ENCODE measurements at places on chromosomes 12 and 14.

- no peak for DNase-seq
Observed at GRCh38 chr12:113014565-113014964, 36.2 kb downstream of the OAS2 start.

GRCh38 chr12:120229487-120230325, 28.8 kb upstream of the RPLP0 start:
- DNase-seq: no peak

GRCh38 chr12:54053751-54054741, at the start of gene HOXC4:
HOXC4 (plus strand) TSS chr12:54053835; CDS start chr12:54053923, 88 bp downstream.
- DNase-seq: peak; percentile 69

- DNase-seq: peak; percentile 9
Observed at GRCh38 chr14:103561381-103562178, 877 bp downstream of the BAG5 start.

DNA sequence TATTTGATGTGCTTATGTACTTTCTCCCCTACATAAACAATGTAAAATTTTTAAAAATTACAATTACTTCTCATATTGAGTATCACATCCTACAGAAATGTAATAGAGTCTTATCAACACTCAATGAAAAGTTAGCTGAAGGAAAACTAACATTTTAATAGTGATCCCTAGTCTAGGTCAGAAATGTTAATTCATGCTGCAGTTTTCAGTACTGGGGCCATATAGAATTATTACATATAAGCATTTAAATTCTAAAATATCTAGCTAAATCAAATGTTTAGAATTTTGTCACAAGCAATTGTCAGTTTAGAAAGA, 37.8 kb downstream of the SLC6A15 start:
- no peak for DNase-seq

GRCh38 chr12:126883697-126884096, 1383.3 kb upstream of the TMEM132C start:
- DNase-seq: no peak

- no peak for DNase-seq
Observed at GRCh38 chr12:96130396-96131059, 63.6 kb upstream of the ELK3 start.

- no peak for DNase-seq
Observed at GRCh38 chr12:80222261-80222660, 122.9 kb downstream of the OTOGL start.

DNA sequence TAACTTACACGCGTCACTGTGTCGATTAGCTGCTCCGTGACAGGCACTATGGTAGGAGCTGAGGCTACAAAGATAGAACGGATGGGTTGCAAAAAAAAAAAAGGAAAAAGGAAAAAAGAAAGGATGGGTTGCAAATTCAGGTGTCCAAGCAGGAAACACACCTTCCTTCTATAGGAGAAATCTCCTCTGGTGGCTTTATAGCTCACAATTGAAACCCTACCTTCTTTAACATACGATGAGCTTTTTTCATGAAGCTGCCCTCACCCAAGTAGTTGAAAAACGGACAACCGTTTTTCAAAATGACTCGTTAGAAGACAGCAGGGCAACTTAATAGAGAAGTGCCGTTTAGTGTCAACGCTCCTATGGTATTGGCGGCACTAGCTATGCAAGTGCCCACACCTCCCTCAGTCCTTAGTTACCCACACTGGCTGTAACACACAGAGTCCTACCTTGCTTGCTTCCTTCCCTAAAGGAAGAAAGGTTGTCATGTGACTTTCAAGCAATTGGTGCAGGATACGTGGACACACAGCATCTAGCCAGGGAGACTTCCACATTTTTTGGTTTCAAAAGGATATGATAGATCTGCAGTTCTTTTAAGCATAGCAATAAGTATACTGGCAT, 682 bp upstream of the TRIP11 start:
- peak; percentile 42 for DNase-seq

DNA sequence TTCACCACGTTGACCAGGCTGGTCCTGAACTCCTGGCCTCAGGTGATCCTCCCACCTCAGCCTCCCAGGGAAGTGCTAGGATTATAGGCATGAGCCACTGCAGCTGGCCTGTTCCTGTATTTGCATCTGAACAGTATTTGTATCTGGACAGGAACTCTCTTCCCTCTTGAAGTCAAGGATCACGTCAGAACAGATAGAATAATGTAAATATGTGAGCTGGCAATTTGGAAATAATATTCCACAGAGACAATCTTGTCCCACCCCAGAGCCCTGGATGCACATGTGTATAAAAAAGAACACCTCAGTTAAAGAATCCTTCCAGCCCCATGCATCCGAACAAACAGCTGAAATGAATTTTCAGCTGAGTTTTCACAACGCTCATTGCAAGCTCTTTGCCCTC, 118.3 kb downstream of the VEZT start:
- DNase-seq: no peak

- DNase-seq: no peak
Observed at GRCh38 chr12:76720068-76720467, 43.8 kb upstream of the ZDHHC17 start.

DNA sequence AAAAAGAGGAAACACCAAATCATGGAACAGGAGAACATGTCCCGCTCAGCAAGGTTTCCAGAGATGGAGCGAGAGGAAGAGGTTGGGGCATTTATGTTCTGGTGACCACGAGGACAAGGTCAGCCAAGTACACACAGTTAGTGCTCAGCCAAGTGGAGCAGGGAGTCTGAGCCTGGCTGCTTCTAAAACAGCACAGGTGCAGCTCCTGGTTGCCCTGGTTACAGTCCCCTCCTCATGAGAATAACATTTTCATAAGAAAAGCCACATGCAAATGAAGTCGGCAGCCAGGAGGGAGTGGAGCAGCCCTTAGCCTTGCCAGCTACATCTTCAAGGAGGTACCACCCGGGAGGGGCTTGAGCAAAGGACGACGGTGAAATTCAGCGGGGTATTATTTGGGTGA, 81.8 kb downstream of the NOS1 start:
- no peak for DNase-seq

GRCh38 chr12:41530441-41530840, 342.3 kb downstream of the PDZRN4 start:
- no peak for DNase-seq

DNA sequence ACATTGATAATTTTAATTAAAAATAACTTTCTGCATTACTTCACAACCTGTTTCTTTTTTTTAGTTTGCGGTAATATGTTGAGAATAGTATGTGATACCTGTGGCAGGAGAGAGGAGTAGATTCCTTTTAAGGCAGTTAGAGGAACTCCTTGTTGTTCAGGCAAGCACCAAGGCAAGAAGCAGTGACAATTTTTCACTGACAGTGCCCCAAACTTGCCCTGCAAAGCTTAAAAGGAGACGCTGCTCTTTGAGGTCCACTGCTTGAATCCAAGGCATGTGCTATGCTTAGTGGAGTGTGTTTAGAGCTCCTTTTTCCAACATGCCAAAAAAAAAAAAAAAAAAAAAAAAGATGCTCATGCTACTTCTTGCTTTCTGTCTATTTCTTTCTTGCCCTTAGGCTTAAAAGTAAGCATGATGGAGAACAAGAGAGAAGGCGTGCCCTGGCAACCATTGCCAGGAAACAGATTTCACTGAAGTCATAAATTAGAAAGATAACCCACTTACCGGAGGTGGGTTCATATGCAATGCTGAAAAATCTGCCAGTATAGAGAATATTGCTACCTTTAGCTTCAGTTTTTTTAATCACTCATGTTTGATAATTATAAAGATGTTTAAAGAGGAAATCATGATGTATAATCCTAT, 58.3 kb upstream of the DYRK2 start:
- peak; percentile 16 for DNase-seq

- DNase-seq: no peak
Observed at GRCh38 chr12:19423166-19423930, 15.9 kb upstream of the AEBP2 start.

- DNase-seq: no peak
Observed at GRCh38 chr14:76909266-76909665, 83.1 kb downstream of the LRRC74A start.

- no peak for DNase-seq
Observed at GRCh38 chr12:47207829-47208248, 128.1 kb upstream of the AMIGO2 start.

DNA sequence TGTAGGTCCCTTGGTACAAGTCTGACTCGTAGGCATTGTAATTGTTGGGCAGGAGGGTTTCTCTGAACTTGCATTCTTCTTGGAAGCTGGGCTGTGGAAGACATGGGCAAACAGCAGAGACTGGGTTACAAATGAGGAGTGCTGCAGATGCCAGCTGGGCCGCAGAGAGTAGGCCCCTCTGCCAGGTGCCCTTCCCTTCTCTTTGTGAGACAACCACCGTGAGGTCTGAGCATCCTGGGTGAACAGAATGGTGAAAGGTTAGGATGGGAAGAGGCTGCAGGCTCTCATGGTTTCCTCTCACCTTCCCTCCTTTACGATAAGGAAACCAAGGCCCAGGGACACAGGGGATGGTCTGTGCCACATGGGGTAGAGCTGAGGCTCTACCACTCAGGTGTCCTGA, 11.3 kb downstream of the FGF6 start:
- DNase-seq: no peak

- no peak for DNase-seq
Observed at GRCh38 chr12:111925171-111925570, 83.1 kb downstream of the MAPKAPK5 start.

DNA sequence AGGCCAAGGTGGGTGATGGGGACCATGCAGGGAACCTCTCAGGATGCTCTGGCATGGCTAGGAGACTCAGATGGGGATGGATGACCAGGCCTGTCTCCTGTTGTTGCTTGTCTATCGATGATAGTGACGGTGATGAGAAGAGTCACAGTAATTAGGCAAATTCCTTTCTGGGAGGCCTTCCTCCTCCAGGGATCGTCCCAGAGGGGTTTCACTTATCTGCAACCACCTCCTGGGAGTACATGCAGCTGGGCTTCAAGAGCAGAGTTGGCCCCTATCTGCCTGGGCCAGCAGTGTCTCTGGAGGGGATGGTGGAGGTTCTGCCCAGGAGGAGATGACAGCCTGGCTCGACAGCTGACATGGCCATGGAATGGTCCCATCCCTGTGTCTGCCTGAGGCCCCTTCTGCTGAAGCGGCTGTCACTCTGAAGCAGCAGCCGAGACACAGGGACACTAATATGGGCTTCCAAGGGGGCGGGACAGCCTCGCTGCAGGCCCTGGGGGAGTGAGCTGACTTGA, 27.5 kb upstream of the OAS1 start:
- no peak for DNase-seq

DNA sequence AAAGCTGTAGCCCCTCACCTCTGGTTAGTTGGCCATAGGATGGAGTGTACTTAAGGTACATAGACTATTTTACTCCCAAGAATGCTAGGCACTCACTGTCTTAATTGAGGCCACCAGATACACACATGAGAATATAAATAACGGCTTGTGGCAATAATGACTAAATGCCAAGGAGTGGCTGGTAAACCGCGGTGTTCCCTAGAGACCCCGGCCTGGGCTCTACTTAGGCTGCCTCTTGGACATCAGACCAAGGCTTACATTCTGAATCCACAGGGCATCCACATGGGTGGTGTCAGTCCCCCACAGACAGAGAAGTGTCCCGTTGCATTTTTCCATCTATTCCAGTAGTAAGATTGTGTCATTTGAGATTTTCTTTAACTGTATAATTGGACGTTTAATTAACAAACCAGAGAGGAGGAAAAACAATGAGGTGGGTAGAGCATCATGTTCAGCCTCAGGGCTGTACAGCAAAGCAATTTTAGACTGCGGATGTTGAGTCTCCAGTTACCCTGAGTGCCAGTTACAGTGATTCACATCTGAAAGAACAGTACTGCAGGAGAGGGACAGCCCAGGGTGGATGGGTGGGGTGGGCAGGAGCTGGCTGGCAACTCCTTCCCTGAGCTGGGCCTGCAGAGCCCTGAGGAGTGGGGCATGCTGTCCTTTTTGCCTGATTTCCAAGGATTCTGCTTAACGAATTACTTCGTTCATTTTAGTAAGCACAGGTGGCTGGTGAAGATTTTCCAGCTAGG, 20.5 kb downstream of the CKB start:
- no peak for DNase-seq

- no peak for DNase-seq
Observed at GRCh38 chr12:2414810-2415567, 362.2 kb downstream of the CACNA1C start.

DNA sequence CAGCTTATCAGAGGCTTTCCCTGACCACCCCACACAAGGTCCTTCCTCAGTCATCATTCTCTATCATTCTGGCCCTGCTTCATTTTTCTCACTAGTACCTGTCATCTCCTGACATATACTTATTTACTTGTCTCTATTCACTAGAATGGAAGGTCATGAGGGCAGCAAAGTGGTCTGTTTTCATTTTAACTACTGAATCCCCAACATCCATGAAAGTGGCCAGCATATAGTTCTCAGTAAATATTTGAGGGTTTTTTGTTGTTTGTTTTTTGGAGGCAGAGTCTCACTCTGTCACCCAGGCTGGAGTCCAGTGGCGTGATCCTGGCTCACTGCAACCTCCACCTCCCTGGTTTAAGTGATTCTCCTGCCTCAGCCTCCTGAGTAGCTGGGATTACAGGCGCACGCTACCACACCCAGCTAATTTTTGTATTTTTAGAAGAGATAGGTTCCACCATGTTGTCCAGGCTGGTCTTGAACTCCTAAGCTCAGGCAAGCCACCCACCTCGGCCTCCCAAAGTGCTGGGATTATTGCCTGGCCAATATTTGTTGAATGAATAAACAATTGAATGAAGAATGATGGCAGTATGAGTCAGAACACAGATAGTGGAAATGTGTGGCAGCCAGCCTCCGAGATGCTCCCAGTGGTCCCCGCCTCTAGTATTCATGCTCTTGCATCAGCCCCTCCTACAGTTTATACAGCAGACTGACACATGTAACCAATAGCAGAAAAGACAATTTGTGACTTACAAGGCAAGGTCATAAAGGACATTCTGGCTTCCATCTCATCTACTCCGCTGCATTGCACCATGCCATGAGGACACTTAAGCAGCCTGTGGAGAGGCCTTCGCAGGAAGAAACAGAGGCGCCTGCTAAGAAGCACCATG, 7.0 kb upstream of the ANO6 start:
- no peak for DNase-seq

DNA sequence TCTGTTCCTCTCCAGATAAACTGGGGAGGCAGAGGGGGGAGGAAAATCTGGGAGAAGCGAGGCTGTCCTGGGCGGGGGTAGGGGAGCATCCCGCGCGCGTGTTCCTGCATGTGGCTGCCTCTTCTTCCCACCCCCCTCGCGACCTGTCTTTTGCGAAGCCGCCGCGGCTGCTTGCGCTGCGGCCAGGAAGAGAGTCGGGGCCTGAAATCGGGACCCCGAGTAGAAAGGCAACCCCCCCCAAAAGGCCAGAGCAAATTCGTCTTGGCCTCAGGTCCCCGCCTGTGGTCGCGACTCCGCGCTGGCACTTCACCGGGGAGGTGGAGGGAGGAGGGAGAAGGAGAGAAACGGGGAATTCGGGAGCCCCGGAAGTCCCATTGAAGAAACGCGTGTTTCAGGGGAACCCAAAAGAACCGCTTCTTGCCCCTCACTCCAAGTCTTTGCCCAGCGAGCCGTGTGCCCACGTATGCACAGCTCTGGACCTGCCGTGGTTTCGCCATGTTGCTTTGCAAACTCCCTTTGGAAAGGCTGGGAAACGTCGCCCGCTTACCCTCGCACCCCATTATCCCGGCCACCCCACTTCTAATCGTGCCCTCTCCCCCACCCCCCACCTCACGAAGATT, 944 bp downstream of the CCND2 start:
- no peak for DNase-seq

Measured in NCI-H748 treated with DMSO at 0.1 percent for 48 hours (cell line).